T47D (cell line): ENCODE measurements at places on chromosomes 13 and 19.

DNA sequence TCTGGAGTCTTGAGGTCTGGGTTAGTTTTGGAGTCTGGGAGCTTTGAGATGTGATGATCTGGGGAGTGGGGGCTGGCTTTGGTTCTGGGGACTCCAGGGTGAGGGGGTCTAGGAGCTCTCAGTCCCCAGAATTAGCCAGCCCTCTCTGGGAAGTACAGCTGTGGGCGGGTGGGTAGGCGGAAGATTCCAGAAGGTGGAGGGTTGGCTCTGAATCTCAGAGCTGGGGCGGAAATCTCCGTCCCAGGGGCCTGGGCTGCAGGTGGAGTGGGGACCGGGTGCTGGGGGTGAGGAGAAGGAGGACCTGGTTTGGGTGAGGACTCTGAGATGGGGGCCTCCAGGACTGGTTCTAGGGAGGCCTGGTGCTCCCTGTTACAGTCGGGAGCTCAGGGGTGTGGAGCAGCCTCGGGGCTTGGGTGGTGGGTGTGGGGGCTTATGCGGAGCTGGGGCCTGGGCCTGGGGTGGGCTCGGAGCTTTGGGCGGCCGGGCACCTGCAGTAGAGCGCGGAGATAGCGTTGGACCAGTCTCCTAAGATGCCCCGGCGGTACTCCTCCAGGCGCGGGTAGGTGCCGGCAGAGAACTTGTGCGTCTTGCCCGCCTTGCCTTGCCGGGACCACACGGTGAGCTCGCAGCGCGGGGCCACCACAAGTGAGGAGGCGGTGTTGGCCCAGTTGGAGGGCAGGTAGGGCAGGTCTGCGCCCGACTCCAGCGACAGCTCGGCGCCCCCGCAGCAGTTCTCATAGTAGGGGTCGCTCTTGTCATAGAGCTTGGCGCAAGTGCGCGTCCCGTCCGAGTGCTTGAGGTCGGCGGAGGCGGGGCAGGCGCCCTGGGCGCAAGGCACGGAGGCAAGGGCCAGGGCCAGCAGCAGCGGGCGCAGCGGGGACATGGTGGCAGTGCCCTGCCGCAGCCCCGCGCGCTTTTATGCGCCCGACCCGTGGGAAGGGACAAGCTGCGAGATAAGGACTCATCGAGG is at the start of gene SYCN:
Gene SYCN (minus strand): TSS at position 892 of the 970 bp plus-strand sequence. CDS start 9 bp downstream, at position 883.
- DNase-seq = no peak

DNA sequence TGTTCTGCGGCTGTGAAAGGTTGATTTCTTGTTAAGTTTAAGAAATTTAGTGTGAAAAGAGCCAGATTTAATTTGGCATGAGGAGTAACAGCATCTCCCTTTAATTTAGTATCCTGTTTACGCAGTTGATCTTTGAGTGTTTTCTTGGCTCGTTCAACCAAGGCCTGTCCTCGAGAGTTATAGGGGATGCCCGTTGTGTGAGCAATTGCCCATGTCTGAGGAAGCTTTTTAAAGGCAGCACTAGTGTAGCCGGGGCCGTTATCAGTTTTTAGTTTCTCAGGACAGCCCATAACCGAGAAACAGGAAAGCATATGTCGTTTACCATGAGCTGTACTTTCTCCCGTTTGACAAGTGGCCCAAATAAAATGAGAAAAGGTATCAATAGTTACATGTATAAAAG is 47.5 kb upstream of the ZNF43 start:
- no peak for DNase-seq

DNA sequence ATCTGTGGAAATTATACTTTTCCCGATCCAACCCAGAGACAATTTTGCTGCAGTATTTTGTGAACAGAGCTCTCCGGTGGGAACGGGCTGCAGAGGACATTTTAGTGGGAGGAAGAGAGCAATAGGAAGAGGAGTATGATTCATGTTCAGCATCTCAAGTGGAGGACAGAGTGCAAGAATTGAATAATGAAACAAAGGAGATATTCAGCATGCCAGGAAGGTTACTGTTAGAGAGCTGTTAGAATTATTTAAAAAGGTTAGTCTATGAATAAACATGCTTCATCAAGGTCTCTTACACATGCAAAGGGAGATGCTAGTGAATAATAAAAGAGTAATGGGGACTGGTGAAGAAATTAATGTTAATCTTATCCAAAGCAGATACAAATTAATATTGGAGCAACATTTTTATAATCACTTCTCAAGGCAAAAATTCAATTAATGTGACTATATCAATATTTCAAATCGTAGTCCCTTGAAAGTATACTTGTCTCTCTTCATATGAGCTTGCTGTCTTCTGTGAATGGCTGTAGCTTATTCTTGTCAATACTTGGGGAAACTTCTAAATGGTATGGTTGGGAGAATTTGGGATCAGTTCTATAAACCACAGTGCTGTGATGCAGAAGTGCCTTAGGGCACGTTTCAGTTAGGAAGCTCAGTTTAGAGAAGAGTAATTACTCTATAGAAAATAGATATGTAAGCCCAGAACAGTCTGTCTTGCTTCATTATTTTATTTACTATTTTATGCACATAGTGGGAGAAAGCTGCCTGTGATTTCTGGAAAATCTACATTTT is 1165.8 kb downstream of the OLFM4 start:
- DNase-seq = no peak

DNA sequence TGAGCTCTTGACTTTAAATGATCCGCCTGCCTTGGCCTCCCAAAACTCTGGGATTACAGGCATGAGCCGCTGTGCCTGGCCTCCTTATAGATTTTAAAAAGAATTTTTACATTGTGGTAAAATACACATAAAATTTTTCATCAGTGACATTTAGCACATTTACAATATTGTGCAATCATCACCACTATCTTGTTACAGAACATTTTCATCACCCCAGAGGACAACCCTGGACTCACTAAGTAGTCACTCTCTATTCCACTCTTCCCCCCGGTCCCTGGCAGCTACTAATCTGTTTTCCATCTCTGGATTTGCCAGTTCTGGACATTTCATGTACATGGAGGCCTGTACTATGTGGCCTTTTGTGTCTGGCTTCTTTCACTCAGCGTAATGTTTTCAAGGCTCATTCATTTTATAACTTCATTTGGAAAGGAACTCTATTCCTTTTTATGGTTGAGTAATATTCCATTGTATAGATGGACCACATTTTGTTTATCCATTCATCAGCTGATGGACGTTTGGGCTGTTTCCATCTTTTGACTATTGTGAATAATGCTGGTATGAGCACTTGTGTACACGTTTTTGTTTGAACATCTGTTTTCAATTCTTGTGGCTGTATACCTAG is 19.9 kb downstream of the MEGF8 start:
- no peak for DNase-seq

DNA sequence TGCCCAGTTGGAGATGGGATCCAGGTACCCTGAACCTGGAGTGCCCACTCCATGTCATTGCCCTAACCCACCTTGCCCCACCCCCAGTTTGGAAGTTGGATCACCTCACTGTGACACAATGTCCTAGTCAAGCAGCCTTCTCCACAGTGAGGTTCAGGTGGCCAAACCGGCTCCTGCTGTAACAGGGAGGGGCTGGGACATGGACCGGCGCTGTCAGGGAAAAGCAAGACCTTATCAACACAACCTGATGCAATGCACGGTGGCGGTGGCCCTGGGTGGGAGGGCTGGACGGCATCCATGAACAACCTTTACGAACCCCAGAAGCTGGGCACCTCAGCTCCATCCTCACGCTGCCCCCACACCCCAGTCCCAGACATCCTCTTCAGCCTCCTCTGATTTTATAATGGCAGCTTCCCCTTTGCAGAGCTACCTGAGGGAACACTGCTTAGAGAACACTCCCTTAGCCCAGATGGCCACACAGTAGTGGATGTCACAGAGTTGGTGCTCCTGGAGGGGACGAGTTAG is 1.6 kb upstream of the KRTDAP start:
- no peak for DNase-seq

- peak; percentile 78 for DNase-seq
These were observed 7.1 kb upstream of the NFIC start for GRCh38 chr19:3359015-3359918.

DNA sequence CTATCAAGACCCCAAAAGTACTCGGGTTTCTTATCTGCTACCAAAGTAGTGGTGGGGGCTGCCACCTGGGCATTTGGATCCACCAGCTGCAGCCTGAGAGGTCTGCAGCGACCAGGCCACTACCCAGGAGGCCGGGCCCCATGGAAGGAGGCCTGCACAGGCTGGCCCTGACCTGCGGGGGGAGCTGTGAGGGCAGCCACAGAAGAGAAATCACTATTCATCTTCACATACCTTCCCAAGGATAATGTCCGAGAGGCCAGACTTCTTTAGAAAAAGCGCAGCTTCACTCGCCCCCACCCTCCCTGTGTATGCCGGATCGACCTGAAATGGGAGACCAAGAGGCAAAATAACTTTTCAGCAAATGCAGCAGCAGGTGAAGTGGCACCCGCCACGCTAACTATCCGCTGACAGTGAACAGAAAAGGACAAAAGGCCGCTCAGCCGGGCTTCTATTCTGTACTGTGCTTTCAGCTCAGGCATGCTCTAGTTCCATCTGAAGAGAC is 30.1 kb downstream of the EPS15L1 start:
- no peak for DNase-seq

GRCh38 chr13:29978211-29978610 is 127.8 kb upstream of the UBL3 start:
- no peak for DNase-seq

GRCh38 chr13:107865643-107866031 is 349.7 kb downstream of the LIG4 start:
- DNase-seq = peak; percentile 38

- peak; percentile 12 for DNase-seq
These were observed 4.7 kb upstream of the SLC5A5 start for GRCh38 chr19:17866964-17867486.

- DNase-seq = peak; percentile 38
These were observed 425.5 kb downstream of the PCDH20 start for GRCh38 chr13:60990032-60990733.

DNA sequence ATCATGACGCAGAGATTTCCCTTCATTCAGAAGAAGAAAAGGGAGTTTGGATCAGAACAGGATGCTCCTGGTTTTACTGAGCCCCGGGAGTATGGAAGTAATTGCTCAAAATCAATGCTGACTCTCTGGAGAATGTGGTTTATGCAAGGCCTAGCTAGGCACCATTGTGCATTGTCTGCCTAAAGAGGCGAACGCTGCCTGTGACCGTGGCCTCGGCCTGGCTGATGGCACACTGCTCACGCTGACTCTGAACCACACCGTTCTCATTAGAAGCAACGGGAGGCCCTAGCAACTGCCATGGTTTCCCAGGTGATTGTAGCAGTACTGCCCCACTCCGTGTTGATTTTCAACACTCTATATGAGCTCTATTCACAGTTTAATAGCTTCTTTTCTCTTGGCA is 41.7 kb upstream of the UBL3 start:
- no peak for DNase-seq

GRCh38 chr13:20713751-20714150 is 10.3 kb downstream of the IL17D start:
- no peak for DNase-seq

- DNase-seq = no peak
These were observed 1071.2 kb downstream of the EFNB2 start for GRCh38 chr13:105464249-105464648.

DNA sequence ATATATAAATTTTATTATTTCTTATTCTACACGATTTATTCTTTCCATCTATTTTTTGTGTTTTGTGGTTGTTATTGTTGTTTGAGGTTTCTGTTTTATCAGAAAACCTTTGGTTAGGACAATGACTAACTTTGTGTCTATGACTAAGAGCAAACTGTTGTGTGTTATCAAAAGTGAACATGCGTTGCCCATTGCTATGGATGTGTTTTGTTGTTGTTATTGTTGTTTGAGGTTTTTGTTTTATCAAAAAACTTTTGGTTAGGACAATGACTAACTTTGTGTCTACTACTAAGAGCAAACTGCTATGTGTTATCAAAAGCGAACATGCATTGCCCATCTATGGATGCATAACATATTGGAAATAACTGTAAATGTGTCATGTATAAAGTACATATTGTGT is 692.3 kb downstream of the SLITRK1 start:
- DNase-seq = no peak

- no peak for DNase-seq
These were observed 7.4 kb downstream of the RAP2A start for GRCh38 chr13:97441368-97441767.

DNA sequence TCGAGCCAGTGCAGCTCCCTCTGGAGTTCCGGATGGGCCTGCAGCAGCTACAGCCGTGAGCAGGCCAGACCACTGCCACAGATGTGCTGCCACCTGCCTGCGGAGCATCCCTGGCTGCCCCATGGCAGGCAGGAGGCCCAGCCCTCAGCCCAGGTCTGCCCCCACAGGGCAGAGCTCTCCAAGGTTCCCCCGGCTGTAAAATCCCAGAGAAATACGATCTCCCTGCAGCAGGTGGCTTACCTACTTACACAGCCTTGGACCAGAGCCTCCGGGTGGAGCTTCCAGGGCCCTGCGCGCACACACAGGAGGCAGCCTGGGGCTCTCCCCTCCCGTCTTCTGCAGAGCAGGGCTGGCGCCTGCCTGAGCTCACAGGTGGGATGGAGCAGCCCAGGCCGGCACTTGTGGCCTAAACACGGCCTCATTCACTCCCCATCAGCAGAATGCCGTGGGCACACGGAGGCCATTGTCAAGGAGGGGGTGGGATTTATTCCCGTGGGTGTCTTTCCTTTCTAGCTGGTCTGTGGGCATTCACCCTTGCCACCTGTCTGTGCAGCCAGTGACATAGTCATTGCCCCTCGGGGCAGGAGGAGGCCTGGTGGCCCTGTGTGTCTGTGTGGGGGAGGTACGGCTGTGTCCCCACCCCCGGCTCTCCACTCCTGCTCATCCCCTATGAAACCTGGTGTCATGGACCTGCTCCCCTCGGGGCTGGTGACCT is 118.0 kb downstream of the KDM4B start:
- peak; percentile 45 for DNase-seq

DNA sequence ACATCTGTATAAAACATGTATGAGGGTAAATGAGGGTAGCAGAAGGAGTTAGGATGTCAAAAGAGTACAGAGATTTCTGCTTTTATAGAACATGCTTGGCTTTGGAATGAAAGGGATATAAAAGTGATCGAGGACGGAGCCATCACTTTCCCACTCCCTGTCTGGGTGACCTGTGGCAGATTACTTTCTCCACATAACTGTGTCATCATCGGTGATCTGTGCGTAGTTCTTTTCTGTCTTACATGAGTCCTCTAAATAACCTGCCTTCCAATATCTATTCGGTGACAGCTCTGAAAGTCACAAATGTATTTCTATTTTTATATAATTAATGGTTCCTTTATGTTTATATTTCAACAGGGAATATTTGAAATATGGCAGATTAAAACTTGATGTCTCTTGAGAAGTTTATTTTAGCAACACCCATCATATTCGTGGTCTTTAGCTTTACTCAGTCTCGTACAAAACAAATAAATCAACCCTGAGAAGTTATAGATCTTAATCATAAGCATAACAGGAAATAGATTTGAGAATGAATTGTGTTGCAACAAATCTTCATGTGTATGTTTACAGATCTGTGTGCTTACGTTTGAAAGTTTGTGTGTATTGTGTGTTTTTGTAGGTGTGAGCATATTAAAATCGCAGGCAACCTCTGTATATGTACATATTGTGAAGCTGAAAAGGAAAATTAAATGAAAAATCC is 1094.3 kb downstream of the EFNB2 start:
- DNase-seq = no peak
